Activated naive CD4-positive, alpha-beta T cell treated with anti-CD3 and anti-CD28 coated beads, Interleukin-2, amount 50 U/mL, for 72 hours (primary cell): ENCODE measurements at places on chromosomes 11 and 22. TPM values are rescaled to one million over a fixed set of nuclear protein-coding genes. Genes with fewer than 3 reads are reported as not detected.

Gene INPP5J
- 0.32 TPM for total RNA-seq

- no peak for DNase-seq
Measured at GRCh38 chr22:31229402-31230079, 17.4 kb downstream of the LIMK2 start.

Gene WNT11
- 1.5 TPM for total RNA-seq

Gene TUB
- 0.41 TPM for total RNA-seq

Gene OR10A2
- total RNA-seq: 0.10 TPM
